ENCODE measurements at places on chromosomes 3 and 15. TPM values are rescaled to one million over a fixed set of nuclear protein-coding genes. Genes with fewer than 3 reads are reported as not detected.

- no peak for DNase-seq
Observed at GRCh38 chr3:99485286-99485685, 153.1 kb upstream of the COL8A1 start.

DNA sequence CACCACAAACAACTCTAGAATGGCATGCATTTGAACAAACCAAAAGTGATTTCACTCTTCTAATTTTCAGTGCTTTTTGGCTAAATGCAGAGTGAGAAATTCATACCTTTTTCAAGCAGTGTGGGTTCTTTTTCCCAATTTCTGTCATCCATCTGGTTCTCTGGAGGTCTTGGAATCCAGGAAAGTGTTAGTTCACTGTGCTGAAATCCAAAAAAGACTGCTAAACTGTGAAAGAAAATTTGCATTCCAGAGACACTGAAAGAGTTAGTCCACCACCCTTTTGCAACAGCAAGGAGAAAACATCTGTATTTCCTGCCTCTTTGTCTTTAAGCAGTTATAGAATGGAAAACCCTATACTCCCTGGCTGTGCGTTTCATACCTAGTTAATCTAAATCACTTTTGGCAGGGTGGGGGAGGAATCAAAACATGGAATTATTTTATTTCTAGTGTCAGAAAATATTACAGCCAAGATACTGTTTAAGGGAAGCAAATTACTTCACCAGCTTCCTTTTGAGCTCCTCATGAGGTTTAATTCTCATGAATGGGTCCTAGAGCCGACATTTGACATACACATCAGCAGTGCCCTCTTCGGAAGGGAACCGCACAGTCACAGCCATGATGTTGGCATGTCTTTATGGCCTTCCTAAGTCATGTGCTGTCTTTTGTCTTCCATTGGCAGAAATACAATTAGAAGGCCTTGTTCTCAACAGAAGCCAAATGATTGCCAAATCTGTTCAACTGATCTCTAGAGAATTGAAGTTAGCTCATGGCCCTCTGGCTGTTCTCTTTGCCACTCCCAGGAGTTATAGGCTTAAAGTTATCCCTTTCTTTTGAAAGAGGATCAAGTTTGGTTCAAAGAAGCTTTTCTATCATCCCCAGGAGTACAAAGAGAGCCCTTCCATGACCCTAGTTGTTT is 317.7 kb upstream of the TPRG1 start:
- DNase-seq = peak; percentile 73

DNA sequence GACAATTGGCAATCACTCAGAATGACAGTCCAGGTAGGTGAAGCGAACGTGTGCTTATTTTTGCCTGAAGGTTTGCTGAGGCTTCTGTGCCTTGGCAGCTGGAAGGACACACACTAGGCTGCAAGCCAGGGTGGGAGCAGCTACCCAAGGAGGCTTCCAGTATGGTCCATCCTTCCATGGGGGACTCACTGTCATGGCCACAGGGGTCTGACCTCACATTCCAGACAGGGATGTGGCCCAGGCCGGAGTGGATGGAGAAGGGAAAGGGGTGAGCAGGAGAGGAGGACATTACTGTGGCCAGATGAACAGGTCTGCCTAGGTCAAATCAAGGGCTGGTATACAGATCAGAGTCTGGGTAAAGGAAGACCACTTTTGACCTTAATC is 247.7 kb downstream of the ADAMTS17 start:
- no peak for DNase-seq

DNA sequence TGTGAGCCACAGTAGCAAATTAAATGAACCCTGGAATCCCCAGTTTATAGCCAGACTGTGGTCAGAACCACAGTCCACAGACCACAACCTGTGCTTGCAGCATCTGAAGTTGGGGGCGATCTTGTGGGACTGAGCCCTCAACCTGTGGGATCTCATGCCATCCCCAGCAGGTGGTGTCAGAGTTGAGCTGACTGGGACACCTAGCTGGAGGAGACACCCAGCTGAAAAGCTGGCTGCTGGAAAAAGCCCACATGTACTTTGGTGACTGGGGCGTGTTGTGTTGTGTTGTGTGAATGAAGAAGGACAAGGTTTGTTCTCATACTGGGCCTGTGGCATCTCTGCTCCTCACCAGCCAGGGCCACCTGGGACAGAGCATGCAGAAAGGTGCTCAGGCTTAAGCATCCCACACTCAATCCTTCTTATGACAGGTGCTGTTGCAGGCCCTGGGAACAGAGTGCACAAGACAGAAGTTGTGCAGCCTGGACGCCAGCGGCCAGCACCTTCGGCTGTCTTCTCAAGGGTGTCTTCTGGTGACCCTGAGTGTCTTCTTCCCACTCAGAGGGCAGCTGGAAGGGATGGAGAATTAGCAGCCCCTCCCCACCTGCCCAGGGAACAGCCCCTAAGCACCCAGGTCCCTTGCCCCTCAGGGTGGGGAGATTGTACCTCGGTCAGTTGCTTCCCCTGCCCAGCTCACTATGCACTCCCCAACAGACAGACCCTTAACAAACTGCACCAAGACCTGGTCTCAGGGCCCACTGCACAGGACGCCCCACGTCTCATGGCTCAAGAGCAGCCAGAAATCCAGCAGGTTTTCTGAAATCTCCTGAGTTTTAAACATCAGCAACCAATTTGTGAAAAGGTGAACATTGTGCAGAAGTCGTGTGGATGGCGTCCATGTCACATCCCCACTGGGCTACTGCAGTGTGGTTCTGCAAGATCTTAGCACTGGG is 2.2 kb upstream of the UROC1 start:
- no peak for DNase-seq

SAMMSON gene
- polyA plus RNA-seq = not detected

DNA sequence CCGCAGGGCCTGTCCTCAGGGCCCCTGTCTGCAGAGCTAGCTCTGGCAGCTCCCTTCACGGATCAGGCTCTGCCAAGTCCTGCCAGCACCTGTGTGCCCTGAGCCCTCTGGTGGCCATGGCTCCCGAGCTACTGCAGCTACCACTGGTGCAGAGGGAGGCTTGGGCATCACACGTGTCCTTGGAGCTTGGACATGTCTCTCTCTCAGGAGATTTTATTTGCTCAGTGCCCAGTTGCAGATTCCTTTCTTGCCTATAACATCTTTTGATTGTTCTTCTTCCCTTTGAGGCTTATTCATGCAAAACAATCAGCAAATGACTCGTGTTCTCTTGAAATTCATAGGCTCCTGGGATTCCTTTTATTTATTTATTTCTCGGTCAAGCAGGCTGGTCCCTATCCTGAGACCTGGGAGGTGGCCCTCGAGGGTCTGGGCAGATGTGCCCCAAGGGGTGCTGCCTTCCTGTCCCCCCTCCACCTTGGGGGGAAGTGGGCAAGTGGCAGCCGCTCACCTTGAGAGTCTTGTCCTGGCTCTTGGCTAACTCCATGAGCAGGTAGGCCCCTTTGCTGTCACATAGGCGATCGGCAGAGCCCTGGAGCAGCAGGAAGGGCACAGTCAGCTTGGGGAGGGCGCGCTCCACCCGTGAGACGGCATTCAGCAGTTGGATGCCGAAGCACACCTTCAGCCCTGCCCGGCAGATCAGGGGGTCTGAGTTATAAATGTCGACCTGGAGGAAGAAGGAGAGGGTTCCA is 21.9 kb downstream of the ABTB1 start:
- peak; percentile 55 for DNase-seq

DNA sequence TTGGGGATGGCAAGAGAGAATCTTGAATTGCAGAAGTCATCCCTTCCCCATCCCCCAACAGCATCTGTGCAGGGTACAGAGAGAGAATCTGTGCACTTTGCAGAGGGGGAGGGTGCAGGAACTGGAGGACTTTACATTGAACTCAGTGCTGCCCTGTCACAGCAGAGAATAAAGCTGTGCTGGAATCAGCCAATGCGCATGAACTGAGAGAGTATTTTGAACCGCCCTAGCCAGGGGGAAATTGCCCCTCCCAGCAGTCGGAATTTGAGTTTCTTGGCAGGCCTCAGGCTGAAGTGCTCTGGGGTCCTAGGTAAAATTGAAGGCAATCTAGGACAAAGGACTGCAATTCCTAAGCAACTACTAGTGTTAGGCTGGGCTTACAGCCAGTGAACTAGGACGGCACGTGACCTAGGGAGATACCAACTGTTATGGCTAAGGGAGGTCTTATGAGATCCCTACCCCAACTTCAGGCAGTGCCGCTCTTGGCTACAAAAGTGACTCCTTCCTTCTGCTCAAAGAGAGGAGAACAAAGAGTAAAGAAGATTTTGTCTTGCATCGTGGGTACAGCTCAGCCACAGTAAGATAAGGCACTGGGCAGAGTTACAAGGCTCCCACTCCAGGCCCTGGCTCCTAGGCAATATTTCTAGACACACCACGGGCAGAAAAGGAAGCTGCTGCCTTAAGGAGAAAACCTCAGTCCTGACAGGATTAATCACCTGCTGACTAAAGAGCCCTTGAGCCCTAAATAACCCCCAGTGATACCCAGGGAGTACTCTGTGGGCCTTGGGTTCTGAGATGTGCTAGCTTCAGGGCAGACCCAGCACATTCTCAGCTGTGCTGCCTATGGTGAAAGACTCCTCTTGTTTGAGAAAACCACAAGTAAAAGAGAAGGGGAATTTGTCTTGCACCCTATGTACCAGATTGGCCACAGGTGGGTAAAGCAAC is 300.5 kb upstream of the ALCAM start:
- DNase-seq = peak; percentile 5

GRCh38 chr3:18720543-18720942 is 295.4 kb upstream of the SATB1 start:
- DNase-seq = no peak

DNA sequence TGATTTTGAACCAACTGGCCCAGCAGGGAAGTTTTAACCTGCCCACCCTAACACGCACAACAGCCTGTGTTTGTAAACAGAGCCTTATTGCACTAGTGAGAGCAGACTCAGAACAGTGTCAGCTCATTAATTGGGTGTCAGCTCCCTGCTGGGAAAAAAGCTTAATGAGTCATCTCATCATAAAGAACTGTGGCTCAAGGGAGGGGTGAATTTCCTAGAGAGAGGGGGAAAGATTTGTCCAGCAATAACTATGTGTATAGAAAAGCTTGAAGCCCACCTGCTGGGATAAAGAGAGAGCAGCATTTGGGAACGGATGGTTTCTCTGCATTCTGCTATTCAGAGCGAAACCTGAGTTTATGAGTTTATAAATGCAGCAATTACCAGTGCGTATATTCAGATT is 48.9 kb upstream of the GMNC start:
- no peak for DNase-seq

DNA sequence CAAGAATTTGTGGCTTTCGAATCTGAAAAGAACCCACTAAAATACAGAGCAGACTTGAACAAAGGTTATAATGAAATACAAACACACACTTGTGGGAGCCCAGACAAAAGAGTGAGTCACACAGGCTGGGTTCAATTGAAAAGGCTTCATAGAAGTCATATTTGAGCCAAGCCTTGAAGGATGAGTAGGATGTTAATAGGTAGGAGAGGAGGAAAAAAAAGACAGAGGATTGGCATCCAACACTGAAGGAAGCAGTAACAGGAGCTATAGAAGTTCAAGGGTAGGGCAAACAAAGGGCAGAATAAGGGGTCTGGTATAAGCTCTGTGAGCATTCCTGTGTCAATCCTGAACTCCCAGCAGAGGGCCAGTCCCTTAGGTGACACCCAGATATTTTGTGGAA is 325.4 kb downstream of the FOXP1 start:
- peak; percentile 92 for DNase-seq

AHSG gene
- polyA plus RNA-seq = 0.94 TPM

HIGD2B gene
- not detected for polyA plus RNA-seq

PTPRG gene
- 11.7 TPM for polyA plus RNA-seq
